Stimulated activated CD8-positive, alpha-beta memory T cell treated with anti-CD3 and anti-CD28 coated beads, Interleukin-4, amount 100 ng/mL, for 4 hours (primary cell): ENCODE measurements at places on chromosomes 4 and X.

DNA sequence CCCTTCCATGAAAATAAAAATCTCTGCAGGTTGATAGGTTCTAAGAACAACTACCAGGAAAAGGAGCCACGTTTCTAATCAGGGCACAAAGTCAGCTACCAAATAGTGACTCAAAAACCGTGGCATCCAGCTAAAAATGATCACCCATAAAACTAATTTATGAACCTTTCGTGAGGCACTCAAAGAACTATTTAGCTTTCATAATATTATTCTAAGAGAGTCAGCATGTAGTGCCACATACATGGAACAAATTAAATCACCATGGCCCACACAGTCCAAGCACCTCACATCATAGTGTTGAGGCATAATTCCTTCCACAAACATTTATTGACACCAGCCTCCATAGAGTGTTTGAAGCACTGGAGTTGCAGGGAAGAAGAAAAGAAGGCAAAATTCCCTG, 252.0 kb upstream of the PPARGC1A start:
- DNase-seq = no peak

- no peak for DNase-seq
Observed at GRCh38 chrX:149618871-149619270, 12.7 kb downstream of the TMEM185A start.

- peak; percentile 18 for DNase-seq
Observed at GRCh38 chr4:15649914-15650545, 5.1 kb downstream of the FBXL5 start.

DNA sequence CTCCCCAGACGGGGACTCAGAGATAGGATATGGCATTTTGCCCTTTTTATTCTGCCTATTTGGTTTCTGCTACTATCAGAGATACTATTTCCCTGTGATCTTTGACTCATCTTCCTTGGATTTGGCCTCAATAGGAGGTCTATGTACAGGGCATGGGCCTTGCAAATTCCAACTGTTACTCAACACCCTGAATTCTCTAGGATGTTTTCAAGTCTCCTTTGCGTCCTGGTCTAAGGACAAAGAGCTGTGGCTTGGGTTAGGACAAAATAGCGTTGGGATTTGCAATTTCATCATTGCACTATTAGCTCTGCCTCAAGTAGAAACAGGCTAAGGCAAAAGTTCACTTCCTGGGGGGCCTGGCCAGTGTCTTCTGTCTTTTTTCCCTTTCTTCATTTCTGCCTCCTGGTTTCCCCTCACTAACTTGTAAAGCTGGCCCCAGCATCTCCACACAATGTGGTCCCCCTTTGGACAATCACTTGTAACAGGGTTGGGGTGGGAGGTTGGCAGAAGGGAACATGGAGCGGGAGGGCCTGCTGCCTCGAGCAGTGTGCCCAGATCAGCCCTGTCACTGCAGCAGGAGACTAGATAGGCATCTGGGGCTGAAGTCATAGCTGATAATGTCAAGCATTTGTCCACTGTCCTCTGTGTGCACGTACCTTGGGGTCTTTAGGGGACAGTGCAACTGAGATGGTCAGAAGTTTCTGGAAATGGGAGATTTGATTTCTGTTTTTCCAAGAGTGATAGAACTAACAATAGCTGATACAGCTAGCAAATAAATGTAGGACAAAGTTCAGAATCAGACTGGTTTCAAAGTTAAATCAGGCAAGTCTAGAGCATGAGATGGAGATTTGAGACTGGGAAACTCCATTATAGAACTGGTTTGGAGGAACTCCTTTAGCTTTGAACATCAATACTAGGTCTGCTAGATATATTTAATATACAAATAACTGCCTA, 25.8 kb upstream of the STBD1 start:
- DNase-seq = no peak

- no peak for DNase-seq
Observed at GRCh38 chrX:104707572-104707971, 141.6 kb downstream of the IL1RAPL2 start.

DNA sequence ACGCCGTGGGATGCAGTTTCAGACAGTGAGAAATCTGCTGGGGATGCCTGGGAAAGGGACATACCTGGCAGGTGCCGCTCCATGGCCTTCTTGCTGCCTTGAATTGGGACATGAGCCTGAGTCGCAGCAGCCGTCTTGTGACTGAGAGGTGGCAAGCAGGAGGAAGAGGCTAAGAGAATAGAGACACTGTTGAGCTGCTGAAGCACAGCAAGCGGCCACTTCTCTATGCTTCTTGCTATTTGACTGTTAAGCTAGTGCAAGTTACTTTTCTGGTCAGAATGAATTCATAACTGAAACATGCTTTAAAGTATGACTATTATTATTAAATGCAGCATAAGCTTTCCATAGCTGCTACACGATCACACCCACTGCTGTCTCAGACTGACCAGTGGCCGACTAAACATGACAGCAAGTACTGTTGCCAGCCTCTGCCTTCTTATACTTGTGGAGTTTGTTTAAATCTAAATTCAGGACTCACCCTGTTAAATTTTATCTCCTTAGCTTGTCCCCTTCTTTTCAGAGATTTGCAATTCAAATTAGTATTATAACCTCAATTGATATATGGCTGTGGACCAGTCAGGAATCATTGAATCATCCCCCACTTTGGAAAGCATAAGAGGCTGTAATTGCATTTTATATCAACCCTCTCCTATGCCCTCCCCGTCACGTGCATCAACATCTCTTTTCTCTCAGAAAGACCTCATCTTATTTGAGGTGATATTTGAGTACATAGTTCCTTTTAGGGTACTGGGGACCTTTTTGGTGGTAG, 24.8 kb upstream of the ACSL1 start:
- no peak for DNase-seq

GRCh38 chrX:110215411-110215810, 102.5 kb downstream of the AMMECR1 start:
- DNase-seq = no peak

DNA sequence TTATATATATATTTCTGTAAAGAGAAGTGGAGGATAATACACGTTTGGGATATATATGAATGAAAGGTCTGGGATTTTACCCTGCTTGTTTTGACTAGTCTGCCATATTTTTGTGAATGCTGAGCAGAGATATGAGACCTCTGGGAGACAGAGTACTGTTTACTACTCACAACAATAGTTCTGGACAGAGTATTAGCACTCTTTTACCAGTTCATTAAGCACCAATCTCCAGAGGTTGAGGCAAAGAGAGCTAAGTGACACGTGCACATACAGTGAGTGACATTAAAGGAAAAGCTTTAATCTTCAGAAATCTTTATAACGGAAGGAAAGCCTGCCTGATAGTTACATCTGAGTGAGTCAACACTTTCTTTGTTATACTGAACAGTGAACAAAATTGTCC, 1452.7 kb upstream of the TENM3 start:
- DNase-seq = no peak

- DNase-seq = no peak
Observed at GRCh38 chr4:7107166-7107905, 39.5 kb upstream of the GRPEL1 start.

DNA sequence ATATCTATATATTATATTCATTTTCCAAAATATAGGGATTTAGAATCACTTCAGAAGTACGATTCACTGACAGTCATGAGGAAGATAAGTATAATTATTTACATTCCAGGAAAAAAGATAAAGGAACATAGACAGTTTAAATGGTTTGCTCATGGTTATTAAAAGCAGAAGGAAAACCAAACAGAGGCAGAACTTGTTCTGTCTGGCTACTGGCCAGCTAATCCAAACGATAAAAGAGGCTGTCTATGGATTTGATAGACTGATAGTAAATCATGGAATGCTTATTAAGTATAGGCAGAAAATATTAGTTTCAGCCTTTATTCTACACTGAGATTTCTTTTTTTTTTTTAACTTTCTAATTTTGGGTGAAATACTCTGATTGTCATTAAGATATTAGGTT, 50.2 kb downstream of the RPGR start:
- DNase-seq = no peak

- DNase-seq = no peak
Observed at GRCh38 chr4:46274717-46275116, 115.2 kb downstream of the GABRA2 start.

- no peak for DNase-seq
Observed at GRCh38 chrX:68833855-68834331, 5.1 kb downstream of the EFNB1 start.
